ENCODE measurements at places on chromosomes 7 and 10.
A peak's percentile ranks its signal among the peaks of the same experiment; 100 is the strongest.

DNA sequence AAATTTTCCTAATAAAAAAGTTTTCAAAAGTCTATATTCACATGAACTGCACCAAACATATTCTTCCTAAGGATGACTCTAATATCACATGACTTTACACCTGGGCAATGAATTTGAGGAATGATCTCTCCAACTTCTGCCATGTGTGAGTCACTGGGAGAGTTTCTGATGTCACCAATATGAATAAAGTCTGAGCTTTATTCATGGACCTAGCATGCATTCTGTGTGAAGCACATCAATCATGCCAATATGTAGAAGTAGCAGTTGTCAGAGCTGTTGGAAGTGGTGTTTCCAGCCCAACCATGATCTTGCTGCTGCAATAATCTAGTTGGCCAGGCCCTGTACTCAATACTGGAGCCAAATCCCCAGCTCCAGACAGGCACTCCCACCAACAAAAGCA is 91.7 kb upstream of the IFRD1 start:
- no peak for DNase-seq

- DNase-seq = no peak
Observed at GRCh38 chr7:148437043-148437442, 153.5 kb upstream of the C7orf33 start.

DNA sequence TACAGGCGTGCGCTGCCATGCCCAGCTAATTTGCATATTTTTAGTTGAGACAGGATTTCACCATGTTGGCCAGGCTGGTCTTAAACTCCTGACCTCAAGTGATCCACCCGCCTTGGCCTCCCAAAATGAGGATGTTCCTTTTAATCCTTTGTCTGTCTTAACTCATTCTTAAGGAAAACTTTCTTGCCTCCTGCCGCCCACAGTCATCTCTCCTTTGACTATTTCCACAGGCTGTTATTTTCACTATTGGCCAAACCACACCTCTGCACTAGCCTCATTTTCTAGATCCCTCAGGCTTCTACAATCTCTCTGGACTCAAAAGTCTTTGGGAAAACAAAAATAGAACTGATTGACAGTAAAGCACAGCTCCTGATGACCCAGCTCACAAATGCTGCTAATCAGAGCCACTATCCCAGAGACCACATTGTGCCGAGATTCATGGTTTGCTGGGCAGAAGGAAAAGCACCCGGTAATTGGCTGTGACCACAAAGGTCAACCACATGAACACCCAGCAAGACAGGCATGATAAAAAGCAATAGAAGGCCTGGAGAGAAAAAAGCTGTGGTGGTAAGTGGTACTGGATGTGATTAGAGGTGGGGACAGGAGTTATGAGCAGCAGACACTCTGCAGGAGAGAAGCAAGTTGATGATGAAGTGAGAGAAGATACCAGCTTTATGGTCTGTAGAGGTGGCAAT is 44.1 kb upstream of the ZNRF2 start:
- DNase-seq = no peak

GRCh38 chr7:44508328-44509030 is 18.0 kb upstream of the NUDCD3 start:
- no peak for DNase-seq

DNA sequence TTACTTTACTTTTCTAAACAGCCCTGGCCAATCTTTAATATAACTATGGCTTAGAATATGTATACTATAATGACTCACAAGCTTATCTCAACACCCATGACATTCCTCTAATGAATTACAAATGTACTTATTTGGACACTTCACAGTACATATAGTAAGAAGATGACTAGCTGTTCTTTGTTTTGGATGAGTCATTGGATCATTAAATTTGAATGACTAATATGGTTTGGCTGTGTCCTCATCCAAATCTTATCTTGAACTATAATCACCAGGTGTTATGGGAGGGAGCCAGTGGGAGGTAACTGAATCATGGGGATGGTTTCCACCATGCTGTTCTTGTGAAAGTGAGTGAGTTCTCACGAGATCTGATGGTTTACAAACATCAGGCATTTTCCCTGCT is 807.5 kb upstream of the SORCS1 start:
- no peak for DNase-seq

DNA sequence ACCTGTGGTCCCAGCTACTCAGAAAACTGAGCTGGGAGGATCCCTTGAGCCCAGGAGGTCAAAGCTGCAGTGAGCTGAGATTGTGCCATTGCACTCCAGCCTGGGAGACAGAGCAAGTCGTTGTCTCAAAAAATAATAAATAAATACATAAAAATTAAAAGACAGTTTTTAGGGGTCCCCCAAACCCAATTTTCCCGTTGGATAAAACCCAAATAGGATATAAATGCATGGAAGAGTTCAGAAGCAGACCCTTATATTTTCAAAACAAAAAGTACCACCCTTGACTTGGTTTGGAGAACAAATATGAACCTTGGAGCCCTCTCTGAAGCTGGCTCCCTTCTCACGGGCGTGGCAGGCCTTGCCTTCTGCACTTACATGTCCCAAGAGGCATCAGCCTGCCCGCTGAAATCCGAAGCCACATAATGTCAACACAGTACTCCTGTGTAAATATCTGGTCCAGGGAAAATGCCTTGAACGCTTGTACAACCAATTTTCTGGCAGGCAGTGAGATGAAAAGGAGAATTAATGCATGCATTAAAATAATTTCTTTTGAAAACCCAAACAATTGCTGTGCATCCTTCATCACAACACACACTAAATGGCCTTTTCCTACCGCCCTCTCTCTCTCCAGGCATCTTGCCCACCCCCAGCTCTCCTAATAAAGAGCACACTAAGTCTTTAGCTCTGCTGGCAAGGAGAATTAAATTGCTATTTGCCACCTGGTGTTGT is 46.4 kb upstream of the PARD3 start:
- DNase-seq = no peak

GRCh38 chr10:133544506-133544905 is 17.3 kb downstream of the CYP2E1 start:
- DNase-seq = no peak

DNA sequence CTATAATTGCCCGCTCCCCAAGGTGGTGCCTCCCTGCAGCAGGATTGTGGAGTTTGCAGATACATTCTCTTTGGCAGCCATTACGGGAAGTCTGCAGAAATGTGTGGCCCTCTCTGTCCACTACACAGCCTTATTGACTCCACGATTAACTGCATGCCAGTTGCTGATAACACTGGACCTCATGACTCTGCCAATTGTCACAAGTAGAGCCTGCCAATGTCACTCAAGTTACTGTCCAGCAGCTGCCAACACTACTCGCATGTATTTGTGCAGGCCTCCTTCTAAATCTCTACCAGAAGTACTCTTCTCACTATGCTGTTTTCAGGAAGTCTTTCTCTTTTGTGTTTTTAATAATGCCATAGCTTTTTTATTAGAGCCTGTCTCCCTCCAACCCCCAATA is 128.8 kb downstream of the PPP1R3A start:
- DNase-seq = no peak

- DNase-seq = no peak
Observed at GRCh38 chr10:11017570-11018431, at the start of gene CELF2. CELF2 (plus strand) TSS chr10:11017872; CDS start chr10:11018090, 218 bp downstream.

GRCh38 chr7:107744345-107744750 is 406 bp downstream of the CBLL1 start:
- peak; percentile 28 for DNase-seq

DNA sequence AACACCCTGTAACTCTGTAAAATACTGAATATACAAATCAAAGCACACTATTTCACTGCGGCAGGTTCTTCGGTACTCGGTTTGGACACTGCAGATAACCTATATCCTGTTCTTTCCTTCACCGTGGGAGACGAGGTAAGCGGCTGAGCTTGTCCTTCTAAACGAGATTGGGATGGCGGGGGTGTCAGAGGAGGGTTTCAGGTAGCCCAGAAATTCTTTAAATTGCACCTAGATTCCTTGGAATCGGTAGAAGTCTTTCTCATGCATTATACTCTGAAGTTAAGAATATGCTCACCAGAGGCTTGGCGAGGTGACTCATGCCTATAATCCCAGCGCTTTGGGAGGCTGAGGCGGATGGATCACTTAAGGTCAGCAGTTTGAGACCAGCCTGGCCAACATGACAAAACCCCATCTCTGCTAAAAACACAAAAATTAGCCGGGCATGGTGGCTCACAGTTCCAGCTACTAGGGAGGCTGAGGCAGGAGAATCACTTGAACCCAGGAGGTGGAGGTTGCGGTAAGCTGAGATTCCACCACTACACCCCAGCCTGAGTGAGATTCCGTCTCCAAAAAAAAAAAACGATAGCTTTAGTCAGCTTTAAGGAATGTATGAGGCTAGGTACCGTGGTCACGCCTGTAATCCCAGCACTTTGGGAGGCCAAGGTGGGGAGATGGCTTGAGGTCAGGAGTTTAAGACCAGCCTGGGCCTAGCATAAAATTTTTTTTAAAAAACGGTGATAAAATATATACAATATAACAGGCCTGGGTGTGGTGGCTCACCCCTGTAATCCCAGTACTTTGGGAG is 10.1 kb upstream of the LAT2 start:
- DNase-seq = no peak

DNA sequence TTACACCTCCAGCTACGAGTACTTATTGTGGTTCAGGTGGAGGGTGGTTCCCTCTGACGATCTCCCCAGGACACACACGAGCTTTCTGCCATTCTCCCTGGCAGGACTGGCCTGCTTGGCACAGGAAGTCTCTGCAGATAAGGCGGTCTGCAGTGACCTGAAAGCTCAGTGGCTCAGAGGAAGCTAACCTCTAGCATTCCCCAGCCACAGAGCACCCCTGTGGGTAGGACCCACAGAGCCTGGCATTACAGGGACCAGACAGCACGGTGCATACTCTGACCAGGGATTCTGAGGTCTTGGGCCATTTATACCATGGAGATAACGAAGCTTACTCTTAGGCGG is 1.9 kb upstream of the GPR146 start:
- no peak for DNase-seq

GRCh38 chr7:119270045-119270464 is 1002.9 kb upstream of the KCND2 start:
- DNase-seq = peak; percentile 44

DNA sequence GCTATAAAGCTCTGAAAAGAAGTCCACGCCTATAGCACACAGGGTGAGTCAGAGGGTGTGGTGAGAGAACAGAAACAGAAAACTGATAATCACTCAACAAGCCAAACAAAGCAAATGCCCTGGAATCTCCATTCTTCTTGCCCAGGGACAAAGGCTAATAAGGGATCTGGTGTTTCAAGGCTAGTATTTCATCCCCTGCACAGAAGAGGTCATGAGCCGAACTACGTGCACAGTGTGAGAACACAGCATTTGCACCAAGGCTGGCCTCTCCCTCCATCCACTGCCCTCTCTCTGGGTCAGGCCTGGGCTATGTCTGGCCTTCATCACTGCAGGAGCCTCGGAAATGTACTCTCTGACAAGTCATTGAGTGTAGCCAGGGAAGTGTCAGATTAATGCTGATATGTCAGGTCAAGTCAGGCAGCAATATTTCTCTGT is 42.7 kb downstream of the PRR15 start:
- DNase-seq = no peak

Measured in AML-193 (cell line).